ENCODE measurements at places on chromosomes 7 and 10.

DNA sequence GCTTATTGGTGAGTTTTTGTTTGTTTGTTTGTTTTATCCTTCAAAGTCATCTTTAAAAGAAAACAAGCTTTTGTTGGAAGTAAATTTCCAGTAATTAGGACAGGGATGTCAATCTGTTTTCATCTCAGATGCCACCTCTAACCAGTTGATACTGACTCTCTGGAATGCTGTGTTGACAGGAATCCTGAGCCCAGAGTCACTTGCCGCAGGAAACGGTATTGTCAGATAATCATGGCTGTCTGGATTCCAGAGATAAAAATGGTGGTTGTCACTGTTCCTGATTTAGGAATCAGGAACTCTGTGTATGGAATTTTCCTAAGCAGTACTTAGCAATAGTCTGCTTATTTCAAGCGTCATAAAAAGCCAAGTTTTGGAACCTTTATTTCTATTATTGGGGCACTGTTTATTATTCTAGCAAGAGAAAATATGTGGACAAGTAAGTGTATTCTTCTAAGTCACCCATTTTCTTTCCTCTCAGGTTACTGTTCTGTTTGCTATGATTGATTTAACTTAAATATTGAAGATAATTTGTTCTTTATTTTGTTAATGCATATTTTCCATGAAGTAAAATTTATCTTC lies 39.2 kb downstream of the CDC123 start:
- no peak for DNase-seq

DNA sequence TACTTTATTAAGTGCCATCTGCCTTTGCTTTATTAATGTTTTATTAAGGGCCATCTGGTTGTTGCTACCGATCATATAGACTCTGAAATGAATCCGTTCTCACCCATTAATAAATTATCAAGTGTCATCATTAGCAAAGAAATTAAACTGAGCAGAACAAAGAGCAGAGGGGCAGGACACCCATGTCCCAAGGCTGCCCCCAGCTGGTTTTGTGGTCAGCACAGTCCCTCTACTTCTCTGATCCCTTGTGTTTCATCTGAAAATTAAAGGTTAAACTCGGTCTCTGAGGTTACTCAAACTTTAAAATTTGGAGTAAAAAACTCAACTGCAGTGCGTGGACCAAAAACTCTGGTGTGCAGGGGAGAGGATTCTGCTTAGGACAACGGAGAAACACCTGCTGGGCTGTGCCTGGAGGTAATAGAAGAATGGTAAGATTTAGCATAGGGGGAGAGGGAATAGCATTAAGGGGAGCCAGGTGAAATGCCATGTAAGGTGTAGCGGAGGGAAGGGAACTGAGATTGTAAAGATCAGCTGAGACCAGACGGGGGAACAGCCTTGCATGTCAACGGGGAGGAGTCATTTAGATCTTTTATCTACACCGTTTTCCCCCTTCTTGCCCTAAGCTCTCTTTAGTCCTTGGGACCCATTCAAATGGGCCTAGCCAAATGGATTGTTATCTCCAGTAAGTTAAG lies 10.8 kb upstream of the GSDME start:
- no peak for DNase-seq

DNA sequence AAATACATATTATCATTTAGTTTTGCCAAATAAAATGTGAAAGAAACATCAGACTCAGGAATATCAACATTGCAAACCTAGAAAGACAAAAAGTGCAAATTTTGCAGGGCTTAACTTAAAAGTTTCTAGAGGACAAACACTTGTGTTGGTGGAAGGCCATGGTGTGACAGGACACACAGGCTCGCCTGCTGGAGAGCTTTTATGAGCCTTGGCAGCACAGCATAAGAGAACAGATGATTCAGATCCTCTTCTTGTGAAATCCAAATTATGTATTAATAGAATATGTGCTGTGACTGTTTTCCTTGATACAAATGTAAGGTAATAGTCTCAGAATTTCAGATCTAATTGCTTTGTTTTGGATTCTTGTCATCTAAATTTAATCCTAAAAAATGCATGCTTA lies 72.9 kb upstream of the ABCB5 start:
- no peak for DNase-seq

- no peak for DNase-seq
These were observed 1.2 kb upstream of the CCDC6 start for GRCh38 chr10:59907537-59907917.

Measured in activated effector memory CD4-positive, alpha-beta T cell treated with Interleukin-2 at 50 U/mL for 16 hours (primary cell).